Stimulated activated CD8-positive, alpha-beta memory T cell treated with anti-CD3 and anti-CD28 coated beads, Interleukin-4, amount 100 ng/mL, for 1 hour (primary cell): ENCODE measurements at places on chromosomes 6 and 20.

DNA sequence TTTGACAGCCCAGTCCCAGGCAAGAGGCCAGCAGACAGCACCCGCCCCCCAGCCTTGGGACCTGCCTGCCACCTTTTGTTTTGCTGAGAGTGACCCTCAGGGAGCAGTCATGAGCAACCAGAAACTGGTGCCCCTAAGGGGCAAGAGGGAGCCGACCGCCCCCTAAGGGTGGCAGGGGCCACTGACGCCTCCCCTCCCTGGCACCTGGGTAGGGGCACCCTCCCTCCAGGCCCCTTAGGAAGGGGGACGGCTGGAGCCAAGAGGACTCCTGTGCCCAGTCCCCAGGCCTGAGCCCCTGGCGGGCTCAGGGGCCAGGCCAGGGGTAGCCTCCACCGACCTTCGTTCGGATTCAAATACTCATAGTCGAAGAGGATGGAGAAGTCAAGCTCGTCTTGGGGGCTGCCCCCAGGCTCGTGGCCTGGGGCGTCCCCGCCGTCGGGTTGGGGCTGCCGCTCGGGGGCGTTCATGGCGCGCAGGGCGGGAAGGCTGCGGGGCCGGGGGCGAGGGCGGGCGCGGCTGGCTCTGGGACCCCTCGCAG is 417 bp downstream of the NFATC2 start:
- DNase-seq = no peak

- DNase-seq = no peak
Measured at GRCh38 chr6:104218116-104218515, 641.6 kb downstream of the HACE1 start.

- DNase-seq = no peak
Measured at GRCh38 chr20:2468581-2469407, 1.8 kb downstream of the SNRPB start.

DNA sequence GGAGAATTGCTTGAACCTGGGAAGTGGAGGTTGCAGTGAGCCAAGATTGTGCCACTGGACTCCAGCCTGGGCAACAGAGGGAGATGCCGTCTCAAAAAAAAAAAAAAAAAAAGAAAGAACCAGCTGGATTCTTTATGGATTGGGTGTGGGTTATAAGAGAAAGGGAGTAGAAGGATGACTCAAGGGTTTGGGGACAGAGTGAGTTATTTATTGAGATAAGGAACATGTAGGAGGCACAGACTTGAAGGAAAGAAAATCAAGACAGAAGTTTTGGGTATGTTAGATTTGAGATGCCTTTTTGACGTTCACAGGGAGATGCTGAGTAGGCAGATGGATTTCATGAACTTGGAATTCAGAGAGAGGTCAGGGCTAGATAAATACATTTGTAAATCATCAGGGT is 47.6 kb downstream of the KIZ start:
- no peak for DNase-seq

- DNase-seq = no peak
Measured at GRCh38 chr6:136737871-136738691, 54.2 kb downstream of the MAP3K5 start.

- DNase-seq = no peak
Measured at GRCh38 chr6:87907521-87907920, 140.1 kb upstream of the SPACA1 start.

- no peak for DNase-seq
Measured at GRCh38 chr6:13146442-13146841, 181.9 kb downstream of the TBC1D7 start.

DNA sequence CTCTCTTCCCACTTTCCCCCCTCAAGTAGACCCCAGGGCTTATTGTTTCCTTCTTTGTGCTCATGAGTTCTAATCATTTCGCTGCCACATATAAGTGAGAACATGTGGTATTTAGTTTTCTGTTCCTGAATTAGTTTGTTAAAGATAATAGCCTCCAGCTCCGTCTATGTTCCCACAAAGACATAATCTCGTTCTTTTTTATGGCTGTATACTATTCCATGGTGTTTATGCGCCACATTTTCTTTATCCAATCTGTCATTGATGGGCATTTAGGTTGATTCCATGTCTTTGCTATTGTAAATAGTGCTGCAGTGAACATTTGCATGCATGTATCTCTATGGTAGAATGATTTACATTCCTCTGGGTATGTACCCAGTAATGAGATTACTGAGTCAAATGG is 16.9 kb upstream of the PERP start:
- DNase-seq = no peak

- DNase-seq = no peak
Measured at GRCh38 chr6:125346201-125346925, 44.6 kb upstream of the HDDC2 start.

DNA sequence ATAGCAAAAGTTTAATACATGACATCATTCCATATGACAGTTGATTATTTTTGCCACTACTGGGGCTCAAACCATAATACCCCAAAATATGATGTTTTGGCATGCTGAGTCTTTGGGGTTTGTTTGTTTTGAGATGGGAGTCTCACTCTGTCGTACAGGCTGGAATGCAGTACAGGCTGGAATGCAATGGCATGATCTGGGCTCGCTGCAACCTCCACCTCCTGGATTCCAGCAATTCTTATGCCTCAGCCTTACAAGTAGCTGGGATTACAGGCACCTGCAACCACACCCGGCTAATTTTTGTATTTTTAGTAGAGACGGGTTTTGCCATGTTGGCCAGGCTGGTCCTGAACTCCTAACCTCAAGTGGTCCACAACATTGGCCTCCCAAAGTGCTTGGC is 1.3 kb upstream of the MRS2 start:
- no peak for DNase-seq

DNA sequence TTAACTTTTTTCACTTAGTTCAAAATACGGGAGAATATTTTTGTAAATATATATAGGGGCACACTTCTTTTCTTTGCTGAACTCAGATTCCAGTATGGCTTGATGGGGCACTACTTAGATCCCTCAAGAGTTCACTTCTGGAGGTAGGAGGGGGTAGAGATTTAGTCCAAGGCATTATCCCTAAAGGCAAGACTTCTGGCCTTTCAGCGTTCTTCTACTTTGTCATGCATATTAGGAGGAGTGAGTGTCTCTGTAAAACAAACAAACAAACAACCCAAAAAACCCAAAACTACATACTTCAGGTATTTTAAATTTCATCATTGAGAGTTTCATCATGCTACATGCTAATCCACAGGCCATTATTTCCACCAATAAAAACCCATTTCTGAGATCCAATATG is 32.0 kb downstream of the SMPDL3A start:
- DNase-seq = no peak

GRCh38 chr6:104958178-104959025 is 1.5 kb downstream of the LIN28B start:
- no peak for DNase-seq

DNA sequence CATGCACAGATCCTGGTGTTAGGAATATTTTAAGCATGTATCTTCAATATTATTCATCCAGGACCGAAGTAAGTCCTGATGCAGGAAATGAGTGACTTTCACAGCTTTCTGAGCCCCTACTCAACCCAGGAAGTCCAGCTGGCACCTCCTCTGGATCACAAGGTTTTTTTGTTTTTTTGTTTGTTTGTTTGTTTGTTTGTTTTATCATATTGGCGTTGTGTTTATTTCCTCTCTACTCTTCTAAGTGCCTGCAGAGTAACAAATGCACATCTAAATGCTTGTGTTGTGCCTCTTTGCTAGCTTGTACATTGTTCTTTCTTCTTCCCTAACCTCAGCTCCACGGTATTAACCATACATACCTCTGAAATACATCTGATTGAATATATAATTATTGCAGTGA is 594.3 kb upstream of the ADGRB3 start:
- DNase-seq = no peak
